Stimulated activated CD8-positive, alpha-beta memory T cell treated with anti-CD3 and anti-CD28 coated beads, Interleukin-7, amount 100 ng/mL, for 4 hours (primary cell): ENCODE measurements at places on chromosomes 4 and X.

GRCh38 chrX:84165711-84166110, 22.3 kb downstream of the RPS6KA6 start:
- no peak for DNase-seq

DNA sequence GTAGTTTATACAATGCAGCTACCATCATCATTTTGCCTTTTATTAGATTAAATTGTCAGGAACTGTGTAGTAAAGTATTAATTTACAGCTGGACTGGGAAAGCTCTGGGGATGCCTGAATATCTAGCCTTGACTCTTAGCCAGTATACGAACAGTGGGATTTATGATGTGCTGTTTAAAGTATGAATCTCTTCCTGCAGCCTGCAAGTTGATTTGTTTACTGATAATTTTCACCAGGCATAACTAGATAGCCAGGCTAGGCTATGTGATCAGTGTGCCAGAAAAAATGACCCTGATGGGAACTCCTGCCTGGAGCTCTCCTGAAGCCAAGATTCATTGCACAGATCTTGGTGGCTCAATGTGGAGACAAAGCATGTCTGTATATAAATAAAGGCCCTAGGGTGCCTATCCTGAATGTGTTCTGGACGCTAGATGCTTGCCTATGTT, 119.2 kb downstream of the SCLT1 start:
- DNase-seq = no peak

DNA sequence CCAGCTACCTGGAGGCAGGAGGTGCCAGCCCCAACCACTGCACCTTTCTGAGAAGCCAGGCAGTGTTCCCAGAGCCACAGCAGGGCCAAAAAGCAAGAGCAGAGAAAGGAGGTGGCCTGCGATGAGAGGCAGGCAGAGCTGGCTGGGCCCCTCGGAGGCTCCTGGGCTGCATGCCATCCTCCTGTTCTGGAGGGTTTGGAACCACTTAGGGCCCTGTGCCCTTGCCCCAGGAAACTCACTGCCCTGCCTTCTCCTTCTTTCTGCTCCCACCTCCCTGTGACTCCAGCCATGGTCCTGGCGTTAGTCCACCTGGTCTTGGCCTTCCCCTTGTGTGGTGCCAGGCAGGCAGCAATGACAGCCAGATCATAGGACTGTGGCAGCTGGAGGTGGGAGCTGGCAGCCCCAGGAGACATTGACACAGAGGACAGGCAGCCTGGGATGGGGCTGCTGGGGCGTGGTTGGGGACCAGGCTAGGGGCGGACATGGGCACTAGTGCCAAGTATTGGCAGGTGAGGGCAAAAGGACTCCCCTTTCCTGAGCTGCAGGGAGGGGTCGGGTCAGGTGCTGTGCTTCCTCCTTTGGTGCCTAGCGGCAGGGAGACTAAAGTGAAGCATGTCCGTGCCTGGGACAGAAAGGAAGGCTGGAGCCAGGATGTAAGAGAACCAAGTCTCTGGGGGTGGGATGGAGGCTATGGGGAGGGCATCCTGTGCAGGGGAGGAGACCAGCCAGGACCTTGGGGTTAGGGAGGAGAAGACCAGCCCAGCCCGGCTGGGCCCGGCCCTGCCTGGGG, 1.4 kb downstream of the APLN start:
- DNase-seq = no peak

DNA sequence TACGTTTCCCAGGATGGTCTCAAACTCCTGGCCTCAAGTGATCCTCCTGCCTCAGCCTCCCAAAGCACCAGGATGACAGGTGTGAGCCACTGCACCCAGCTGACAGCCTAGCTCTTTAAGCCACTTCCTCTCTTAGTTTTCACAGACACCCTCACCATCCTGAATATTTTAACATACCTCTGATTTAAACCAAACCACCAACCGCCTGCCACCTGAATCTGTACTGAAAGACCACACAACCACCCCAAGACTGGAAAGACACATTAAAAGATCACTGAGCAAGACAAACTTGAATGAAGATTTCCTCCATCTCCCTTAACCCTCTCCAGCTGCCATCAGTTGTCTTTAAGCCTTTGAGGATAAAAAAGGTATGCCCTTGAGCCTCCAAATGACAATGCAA, 110.6 kb downstream of the SH3KBP1 start:
- DNase-seq = no peak

GRCh38 chrX:66731398-66731797, 92.5 kb upstream of the EDA2R start:
- DNase-seq = no peak

GRCh38 chr4:150680651-150681050, 98.7 kb downstream of the MAB21L2 start:
- no peak for DNase-seq

DNA sequence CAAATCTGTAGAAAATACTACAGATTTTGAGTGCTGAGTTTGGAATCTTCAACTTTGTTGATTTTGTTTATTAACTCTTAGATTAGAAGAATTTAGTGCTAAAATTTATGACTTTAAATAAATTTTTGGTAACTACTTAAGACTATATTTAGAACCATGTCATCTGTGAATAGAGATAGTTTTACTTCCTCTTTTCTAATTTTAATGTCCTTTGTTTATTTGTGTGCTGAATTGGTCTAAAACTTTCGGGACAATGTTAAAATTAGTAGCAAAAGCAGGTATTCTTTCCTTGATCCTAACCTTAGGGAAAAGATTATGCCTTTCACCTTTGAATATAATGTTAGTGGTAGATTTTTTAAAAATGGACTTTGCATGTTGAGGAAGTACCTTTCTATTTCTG, 119.7 kb upstream of the CXorf51A start:
- DNase-seq = no peak

GRCh38 chr4:148025981-148026380, 294.1 kb downstream of the ARHGAP10 start:
- no peak for DNase-seq

- peak; percentile 15 for DNase-seq
Measured at GRCh38 chr4:139815778-139816601, 150.4 kb downstream of the MGST2 start.

- no peak for DNase-seq
Measured at GRCh38 chr4:12729384-12729783, 754.8 kb downstream of the RAB28 start.

- DNase-seq = no peak
Measured at GRCh38 chr4:147794787-147795413, 63.0 kb downstream of the ARHGAP10 start.
